ENCODE measurements at places on chromosomes 4 and X. TPM values are rescaled to one million over a fixed set of nuclear protein-coding genes. Genes with fewer than 3 reads are reported as not detected.

EPGN gene
- not detected for total RNA-seq

MND1 gene
- 21.6 TPM for total RNA-seq

MTMR8 gene
- total RNA-seq = 4.7 TPM

CSN1S1 gene
- total RNA-seq = not detected

DNA sequence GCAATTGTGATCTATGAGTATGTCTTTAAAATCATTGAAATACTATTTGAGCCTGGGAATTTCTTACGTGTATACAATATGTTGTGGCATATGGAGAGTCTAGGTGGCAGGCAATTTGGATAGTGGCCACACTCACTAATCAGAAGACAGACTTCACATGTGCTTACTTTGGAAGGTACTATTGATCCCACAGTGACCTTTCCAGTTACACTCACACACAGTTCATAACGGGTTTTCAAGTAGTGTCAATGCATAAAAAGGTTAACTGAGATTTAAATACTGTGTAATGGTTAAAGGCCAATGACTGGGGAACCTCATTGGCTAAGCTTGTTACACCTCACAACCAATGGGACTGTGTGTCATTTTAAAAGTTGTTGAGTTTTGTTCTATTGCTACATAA, 783.2 kb downstream of the RPA4 start:
- no peak for DNase-seq
- H3K4me3 ChIP-seq = no peak overlapping the region
- H3K36me3 ChIP-seq = no peaks in the 10 kb centered on the region

GRCh38 chrX:144327495-144327894, 443.6 kb downstream of the UBE2NL start:
- no peaks in the 10 kb centered on the region for H3K4me1 ChIP-seq
- H3K27me3 ChIP-seq = no peaks in the 10 kb centered on the region
- no peak overlapping the region for H3K4me3 ChIP-seq
- H3K36me3 ChIP-seq = no peaks in the 10 kb centered on the region
- no peak overlapping the region for H3K27ac ChIP-seq

DNA sequence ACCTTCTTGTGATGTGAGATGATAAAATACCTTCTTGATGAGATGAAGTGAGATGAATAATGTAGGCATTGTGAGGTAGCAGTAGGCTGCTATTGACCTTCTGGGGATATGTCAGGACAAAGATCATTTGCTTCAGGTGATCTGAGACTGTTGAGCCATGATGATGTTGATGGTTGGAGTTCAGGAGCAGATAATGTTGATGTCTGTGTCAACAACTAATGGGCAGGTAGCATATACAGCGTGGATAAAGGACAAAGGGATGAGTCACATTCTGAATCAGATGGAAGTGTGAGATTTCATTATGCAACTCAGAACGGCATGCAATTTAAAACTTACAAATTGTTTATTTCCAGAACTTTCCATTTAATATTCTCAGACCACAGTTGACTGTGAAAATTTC, 57.3 kb downstream of the RAP1GDS1 start:
- H3K27ac ChIP-seq = no peak overlapping the region
- DNase-seq = no peak
- no peaks in the 10 kb centered on the region for H3K27me3 ChIP-seq
- H3K36me3 ChIP-seq = no peaks in the 10 kb centered on the region

GRCh38 chr4:60885011-60885410, 315.1 kb upstream of the ADGRL3 start:
- no peak overlapping the region for H3K27ac ChIP-seq
- H3K4me1 ChIP-seq = no peaks in the 10 kb centered on the region
- no peaks in the 10 kb centered on the region for H3K36me3 ChIP-seq
- H3K4me3 ChIP-seq = no peak overlapping the region

- peaks cover 29% of the 10 kb centered on the region for H3K36me3 ChIP-seq
- H3K4me1 ChIP-seq = no peaks in the 10 kb centered on the region
These were observed 11.9 kb downstream of the LRPAP1 start for GRCh38 chr4:3520276-3520675.
